ENCODE measurements at places on chromosomes 5 and 9.

DNA sequence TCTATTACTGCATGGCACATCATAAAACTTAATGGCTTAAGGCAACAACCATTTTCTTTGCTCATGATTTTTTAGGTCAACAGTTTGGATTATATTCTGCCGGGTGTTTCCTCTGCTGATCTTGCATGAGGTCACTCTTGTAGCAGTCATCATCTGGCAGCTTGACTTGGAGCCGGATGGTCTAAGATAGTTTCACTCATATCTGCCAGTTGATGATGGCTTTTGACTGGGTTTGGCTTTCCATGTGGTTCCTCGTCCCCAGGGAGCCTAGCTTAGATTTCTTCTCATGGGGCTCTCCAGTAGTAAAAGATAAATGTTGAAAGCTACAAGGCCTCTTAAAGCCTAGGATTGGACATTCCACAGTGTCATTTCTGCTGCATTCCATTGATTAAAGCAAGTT, 27.4 kb downstream of the LNPEP start:
- peak; percentile 14 for DNase-seq

GRCh38 chr9:77916410-77916819, 115.2 kb downstream of the GNAQ start:
- no peak for DNase-seq

GRCh38 chr9:68851657-68852056, 146.6 kb downstream of the PIP5K1B start:
- DNase-seq, result no peak

DNA sequence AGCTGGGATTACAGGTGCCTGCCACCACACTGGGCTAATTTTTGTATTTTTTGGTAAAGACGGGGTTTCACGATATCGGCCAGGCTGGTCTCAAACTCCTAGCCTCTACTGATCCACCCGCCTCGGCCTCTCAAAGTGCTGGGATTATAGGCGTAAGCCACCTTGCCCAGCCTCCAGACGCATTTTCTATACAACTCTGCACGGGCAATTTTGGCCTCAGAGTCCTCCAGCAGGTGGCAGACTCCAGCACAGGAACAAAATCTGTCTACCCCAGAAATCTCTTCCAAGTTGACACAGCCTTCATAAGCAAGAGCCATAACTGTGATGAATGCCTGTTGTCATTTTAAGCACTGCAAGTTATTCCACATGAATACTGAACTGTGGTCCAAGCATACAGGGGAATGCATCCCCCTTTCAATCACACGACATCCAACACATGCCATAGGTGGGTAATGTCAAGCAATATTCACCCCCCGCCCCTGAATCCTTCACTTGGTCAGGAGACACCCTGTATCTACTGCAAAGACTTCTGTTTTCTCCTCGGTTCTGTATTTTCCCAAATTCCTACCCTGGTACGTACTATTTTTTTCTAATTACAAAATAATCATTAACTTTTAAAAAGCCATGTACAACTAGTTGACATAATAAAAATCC, 50.8 kb downstream of the ALDH7A1 start:
- peak; percentile 10 for DNase-seq

GRCh38 chr9:91247278-91247677, 114.4 kb downstream of the AUH start:
- no peak for DNase-seq

Data from central memory CD4-positive, alpha-beta T cell (primary cell).